Gastrocnemius medialis (tissue), 4 donors: ENCODE measurements at places on chromosomes 12 and 14. TPM values are rescaled to one million over a fixed set of nuclear protein-coding genes. Genes with fewer than 3 reads are reported as not detected.

DNA sequence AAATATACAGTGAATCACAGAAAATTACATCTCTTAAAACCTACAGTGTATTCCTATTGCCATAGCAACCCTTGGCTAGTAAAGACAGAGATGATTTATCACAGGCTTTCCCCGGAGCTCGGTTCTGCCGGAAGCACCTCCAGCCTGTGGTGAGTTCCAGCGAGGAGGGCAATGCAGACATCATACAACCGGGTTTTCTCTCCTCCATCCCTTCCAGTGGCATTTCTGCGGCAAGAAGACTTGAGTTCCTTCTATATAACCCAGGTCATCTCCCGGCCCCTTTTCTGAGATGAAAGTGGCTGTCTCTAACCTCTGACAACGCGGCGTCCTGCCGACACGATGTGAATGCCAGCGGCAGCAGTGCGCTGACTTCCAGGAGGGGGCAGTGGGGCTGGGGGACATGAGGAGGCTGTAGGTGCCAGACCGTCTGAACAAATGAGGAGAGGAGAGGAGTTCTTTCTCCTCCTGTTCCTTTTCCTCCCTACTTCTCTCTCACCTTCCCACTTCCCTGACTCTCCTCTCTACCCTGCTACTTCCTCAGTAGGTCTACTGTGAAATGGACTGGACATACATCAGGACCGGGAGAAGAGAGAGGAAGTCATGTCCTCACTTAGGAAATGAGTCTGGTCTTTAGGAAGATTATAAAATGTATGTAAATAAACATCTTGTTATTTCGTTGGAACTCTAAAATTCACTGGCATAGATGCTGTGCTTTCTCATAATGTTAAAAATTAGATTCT is 68.6 kb upstream of the MAX start:
- DNase-seq, result no peak

GRCh38 chr14:105436891-105437722 is 17.5 kb downstream of the MTA1 start:
- no peak for DNase-seq

OTX2 gene
- not detected for total RNA-seq

IGFBP6 gene
- 82.6 TPM for total RNA-seq

DNA sequence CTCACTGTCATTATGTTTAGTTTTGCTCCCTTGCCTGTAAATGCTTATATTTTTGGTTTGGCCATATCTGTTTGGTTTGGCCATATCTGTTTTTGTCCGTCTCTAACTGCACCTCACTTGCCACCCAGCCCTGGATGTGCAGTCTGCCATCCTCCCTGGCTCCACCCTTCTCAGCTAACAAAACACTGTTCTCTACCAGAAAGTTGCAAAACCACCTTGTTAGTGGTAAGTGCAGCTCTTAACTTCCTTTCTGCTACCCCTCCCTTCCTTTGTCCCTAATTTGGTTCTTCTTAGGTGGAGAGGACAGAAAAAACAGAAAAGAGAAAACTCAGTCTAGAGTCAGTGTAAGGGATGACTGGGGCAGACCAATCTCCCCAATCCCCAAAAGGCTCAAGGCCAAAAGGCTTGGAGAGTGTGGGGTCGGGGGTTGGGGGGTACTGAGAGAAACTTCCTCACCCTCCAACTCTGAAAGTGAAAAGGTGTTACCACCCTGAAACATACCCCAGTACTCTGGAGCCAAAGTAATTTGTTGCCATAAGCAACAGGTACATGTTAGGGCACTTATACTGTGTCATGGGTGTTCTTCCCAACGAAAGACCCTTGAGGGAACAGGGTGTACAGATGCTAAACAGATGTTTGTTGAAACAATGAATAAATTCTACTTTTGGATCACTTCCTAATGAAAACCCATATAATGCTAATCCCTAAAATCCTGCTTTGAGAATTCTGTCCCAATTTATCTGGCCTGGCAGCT is 5.0 kb downstream of the BIN2 start:
- no peak for DNase-seq

NRIP2 gene
- total RNA-seq, result 1.3 TPM
